ENCODE measurements at places on chromosomes 2 and 18.

DNA sequence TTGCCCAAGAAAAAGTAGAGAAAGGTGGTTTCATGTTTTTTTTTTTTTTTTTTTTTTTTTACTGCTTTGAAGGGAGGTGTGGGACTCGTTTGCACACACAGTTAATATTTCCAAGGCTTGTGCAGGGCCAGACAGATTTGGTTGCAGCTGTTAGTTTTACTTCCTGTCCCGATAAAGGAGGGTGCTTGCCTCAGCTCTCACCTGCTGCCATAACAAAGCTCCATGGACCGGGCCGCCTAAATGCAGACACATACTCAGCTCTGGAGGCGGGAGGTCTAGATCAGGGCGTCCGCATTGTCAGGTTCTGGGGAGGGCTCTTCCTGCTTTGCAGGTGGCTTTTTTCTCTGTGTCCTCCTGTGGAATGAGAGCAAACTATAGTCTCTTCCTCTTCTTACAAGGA, 69.9 kb downstream of the ODC1 start:
- DNase-seq, result no peak

DNA sequence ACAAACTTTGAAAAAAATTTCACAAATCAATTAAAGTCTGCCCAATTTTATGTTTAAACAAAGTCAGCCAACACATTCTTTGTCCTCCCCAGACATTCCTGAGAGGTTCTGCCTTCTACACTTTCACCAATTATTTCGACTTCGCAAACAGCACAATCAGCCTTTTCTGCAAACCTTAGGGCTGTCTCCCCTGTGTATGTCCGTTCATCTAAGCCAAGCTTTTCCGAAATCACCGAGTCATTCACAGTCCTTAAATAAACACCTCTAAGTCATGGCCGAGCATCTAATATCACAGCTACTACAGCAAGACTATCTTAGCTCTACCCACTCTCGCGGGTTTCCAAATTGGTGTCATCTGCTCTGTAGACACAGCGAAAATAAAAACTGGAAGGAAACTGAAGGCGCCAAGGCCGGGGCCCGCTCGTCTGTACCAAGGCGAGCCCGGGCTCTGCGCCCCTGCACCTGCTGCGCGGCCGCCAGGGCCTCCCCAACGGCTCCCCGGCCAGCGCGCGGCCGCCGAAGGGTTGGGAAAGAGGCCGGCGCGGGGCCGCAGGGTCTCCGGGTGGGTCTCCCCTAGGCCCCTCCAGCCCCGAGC, 730 bp downstream of the ODC1 start:
- DNase-seq, result no peak

- no peak for DNase-seq
These were observed 101.1 kb downstream of the SLC4A10 start for GRCh38 chr2:161725297-161725696.

- DNase-seq, result no peak
These were observed 25.3 kb downstream of the BABAM2 start for GRCh38 chr2:27915874-27916273.

DNA sequence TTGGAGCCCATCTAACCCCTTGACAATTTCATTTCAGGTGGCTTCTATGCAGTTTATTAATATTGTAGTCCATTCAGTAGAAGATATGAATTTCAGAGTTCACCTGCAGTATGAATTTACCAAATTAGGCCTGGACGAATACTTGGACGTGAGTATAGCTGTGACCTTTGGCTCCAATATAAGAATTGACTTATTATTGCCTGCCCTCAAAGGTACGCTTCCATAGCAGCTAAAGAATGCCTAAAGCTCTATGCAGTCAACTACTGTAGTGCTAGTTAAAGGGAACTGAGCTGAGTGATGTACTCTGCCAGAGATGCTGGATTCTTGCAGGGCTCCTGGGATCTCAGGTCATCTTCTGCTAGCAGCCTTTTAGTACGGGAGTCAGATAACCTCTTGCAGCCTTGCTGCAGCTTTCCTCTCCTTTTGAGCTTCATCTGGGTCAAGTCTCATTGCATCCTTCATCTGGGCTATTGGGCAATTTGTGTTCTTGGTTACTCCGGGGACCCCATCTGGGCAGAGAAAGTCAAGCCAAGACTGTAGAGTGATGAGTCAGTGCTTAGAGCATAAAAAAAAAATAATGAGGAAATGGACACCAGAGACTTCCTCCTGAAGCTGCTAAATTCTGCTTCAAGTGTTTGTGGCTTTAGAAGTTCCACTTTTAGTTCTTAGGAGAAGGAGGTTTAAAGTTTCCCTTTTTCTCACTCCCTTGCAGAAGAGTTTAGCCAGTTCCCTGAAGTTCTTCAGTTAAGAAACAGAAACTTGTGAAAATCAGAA, 105.6 kb downstream of the PRPF40A start:
- DNase-seq, result no peak

GRCh38 chr2:136327162-136327852, 209.4 kb upstream of the CXCR4 start:
- DNase-seq, result peak; percentile 42

DNA sequence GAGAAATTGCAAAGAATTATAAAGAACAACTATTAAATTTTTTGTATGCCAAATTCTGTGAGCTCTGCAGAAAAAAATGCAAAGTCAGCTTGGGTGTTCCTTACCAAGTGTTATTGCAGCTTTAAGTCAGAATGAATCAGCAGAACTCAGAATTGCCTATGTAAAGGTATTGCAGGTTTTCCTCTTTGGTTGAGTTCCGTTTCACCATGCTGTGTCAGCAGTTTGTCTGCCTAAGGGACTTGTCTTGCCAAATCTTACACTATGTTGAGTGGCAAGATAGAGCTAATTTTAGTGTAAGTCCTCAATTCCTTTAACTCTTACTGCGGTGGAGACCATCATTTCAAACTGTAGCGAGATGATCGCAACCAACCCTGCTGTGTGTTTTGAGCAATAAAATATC, 38.8 kb downstream of the ADAM23 start:
- no peak for DNase-seq

GRCh38 chr2:98519851-98520250, 75.2 kb downstream of the INPP4A start:
- no peak for DNase-seq

DNA sequence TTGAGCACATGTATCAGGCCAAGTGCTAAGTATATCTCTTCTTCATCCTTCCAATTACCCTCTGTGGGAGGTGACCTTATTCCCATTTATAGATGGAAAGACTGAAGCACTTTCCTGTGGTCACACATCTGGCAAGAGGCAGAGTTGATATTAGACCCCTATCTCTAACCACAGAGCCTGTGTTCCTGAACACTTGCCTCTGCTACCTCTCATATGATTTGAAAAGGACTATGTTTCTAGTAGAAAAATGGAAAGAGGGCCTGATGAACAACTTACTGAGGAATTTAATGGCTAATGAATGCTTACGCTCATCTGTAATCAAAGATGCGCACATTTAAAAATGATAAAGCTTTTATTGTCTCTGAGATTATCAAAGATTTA, 46.2 kb upstream of the DYNC2LI1 start:
- DNase-seq, result no peak

- no peak for DNase-seq
These were observed 50.6 kb downstream of the UNC50 start for GRCh38 chr2:98658816-98659490.

- no peak for DNase-seq
These were observed 720 bp upstream of the DSC2 start for GRCh38 chr18:31102941-31103340.
